ENCODE measurements at places on chromosomes 4 and X.

GRCh38 chr4:25011135-25011866, 19.4 kb downstream of the LGI2 start:
- no peak for DNase-seq

DNA sequence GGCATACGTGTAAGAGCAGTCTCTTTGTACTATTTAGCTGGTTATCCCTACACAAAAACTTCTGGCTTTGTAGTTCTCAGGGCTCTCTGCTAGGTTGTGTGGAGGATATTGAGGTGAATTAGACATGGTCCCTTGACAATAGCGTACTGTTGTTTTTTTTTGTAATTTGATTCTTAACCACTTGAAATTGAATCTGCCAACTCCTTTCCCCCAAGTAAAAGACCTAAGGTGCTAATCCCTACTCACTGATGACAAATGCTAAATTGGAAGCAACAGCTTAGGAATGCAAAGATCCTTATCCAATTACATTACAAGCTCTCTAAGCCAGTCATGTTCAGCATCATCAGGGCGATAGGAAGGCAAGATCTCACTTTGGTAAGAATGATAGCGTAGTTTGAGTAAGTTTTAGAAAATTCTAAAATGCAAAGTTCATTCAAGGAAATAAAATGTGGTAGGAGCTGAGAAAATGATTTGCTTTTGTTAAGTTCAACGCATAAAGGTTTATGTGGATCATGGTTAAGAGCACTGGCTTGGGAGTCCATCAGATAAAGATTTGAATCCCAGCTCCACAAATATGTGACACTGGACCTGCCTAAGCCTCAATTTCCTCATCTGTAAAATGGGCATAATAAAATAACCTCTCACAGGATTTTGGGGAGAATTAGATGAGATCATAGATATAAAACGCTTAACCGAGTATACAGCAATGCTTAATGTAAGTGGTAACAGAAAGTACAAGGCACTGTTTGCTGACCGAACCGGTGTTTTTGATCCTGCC, 39.3 kb downstream of the DOCK11 start:
- no peak for DNase-seq

DNA sequence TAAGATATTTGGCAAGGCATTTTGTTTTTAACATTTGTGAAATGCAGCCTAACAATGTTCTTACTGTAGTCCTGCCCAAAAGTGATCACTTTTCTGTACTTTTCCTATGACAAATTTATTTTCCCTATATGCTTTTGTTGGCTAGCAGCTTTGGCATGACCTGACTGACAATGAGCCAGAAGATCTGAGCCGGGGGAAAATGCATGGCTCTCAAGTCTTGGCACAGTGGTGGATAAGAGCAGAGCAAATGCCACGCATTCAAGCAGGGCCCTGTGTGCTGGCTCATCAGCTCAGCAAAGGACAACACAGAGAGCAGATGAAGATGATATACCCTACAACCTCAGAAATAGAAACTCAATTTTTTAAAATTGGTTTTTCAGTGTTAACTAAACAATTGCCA, 187.3 kb downstream of the ANAPC10 start:
- DNase-seq = no peak

DNA sequence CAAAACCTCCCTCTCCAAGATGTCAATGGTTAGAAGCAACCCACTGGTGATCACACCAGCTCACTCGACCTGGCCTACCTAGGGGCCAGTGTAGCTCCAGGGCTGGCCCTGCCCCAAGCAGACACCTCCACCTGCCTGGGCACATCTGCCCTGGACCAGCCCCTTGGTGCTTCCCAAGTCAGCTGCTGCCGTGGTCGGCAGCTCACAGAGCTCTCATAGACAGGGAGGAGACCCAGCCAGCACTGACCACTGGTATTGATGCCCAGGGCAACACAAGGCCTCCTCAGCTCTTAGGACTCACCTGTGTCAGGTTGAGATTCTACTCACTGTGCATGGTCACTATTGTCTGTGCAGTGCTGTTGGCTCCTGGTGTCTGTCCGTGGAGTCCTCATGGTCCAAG, 51.7 kb downstream of the SEPSECS start:
- DNase-seq = no peak

- DNase-seq = no peak
Measured at GRCh38 chr4:5888222-5889001, 4.5 kb downstream of the CRMP1 start.

DNA sequence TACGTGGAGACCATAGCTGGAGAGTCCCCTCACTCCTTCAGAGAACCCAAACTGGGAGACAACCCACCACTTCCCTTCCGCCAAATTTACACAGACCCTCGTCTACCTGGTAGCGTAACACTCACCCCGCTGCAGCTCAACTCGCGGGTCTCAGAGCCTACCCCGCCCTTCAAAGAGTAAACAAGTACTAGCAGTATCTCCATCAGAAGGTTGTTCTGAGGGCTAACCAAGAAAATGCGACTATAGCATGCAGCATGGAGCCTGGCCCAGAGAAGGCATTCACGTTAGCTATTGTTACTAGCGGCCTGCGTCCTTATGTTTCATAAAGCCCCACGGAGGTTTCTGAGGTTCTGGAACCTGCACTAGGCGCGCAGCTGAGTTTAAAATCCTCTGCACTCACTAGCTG, 531 bp upstream of the MANBA start:
- no peak for DNase-seq

DNA sequence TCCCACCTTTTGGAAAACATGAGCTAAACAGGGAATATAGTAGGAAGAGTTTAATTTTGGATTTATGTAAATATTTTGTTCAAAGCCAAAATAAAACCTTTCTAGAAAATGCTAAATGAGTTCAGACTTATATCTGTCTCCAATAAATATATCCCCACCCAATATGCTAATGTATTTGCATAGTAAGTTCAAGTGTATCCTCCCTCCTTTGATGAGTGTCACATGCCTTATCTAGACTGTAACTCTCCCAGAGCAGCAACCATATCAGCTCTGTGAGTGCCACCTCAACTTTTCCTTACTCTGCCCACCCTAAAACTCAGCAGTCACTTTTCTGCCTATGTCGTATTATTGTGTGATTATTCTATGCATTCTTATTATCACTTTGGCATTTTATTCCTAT, 516.1 kb upstream of the NR3C2 start:
- no peak for DNase-seq

DNA sequence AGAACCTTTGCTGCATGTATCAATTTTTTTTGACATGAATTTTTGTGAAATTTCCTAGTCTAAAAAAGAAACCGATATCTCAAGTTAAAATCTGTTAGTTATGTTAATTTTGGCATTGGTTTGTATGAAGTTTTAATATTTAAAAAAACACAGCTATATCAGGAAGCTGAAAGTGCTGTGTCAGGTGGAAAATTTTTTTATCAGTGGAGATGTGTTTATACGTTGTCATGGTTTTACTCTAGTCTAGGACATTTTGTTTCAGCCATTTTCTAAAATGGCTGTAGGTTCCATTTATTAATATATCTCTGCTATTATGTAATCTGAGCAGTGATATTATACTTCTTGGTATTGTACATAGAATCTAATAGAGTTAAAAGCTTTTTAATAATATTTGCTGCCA, 34.2 kb downstream of the OCRL start:
- DNase-seq = no peak

DNA sequence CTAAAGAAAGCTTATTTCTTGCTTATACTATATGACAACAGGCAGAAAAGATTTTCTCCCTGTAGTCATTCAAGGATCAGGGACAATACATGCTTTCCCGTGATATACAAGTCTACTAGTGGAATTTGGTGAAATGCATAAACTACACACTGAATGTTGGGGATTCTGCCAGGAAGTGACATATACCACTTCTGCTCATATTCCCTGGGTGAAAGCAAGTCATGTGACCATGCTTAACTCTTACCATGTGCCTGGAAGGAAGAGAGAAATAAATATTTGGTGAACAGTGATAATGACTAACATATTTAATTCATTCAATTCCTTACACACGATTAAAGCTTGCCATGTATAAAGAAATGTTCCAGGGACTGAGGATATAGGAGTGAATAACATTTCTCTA, 534.6 kb downstream of the PPARGC1A start:
- no peak for DNase-seq

GRCh38 chrX:12843668-12844279, 23.1 kb upstream of the TLR7 start:
- DNase-seq = no peak

DNA sequence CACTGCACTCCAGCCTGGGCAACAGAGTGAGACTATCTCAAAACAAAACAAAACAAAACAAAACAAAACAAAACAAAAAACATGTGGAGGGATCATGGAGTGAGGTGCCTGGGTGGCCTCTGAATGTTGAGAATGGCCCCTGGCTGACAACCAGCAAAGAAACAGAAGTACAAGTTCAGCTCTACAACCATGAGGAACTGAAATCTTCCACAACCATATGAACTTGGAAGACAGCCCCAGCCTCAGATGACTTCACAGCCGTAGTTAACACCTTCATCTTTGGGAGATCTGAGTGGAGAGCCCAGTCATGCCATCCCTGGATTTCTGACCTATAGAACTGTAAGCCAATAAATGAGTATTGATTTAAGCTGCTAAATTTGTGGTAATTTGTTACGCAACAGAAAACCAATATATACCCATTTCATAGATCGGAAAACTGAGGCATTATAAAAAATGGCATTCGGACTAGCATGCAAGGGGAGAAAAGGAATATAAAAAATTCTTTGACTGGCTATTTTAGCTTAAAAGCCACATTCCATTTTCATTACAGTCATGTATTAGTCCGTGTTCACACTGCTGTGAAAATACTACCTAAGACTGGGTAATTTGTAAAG, 138.7 kb upstream of the RAPGEF2 start:
- DNase-seq = no peak

GRCh38 chrX:86322913-86323312, 174.7 kb downstream of the DACH2 start:
- no peak for DNase-seq

GRCh38 chr4:80184053-80184824, 13.1 kb upstream of the PRDM8 start:
- DNase-seq = no peak

Data from AG04449 (cell line).